ENCODE measurements at places on chromosomes 12 and 14. TPM values are rescaled to one million over a fixed set of nuclear protein-coding genes. Genes with fewer than 3 reads are reported as not detected.

ERGIC2 gene
- 43.7 TPM for total RNA-seq

KRT71 gene
- total RNA-seq = not detected

CRACR2A gene
- total RNA-seq = 22.7 TPM

HOXC5 gene
- not detected for total RNA-seq

PDZRN4 gene
- not detected for total RNA-seq

RAPGEF3 gene
- 5.0 TPM for total RNA-seq

DNA sequence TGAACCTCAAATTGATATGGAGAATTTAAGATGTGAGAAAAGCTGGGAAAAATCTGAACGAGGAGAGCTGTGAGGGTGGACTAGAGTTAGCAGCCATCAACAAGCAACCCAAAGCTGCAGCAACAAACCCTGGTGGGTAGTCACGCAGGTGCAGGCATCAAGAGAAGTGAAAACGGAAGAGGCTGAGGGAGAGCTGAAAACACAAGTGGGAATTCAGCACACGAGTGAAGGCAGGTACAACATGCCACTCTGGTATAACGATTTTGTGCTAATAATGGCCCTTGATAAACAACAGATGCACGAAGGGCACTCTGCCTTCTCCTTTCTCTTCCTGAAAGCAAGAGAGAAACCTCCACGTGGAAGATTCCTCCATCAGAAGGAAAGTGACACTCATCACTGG, 11.5 kb downstream of the TCL1B start:
- DNase-seq = no peak

DNA sequence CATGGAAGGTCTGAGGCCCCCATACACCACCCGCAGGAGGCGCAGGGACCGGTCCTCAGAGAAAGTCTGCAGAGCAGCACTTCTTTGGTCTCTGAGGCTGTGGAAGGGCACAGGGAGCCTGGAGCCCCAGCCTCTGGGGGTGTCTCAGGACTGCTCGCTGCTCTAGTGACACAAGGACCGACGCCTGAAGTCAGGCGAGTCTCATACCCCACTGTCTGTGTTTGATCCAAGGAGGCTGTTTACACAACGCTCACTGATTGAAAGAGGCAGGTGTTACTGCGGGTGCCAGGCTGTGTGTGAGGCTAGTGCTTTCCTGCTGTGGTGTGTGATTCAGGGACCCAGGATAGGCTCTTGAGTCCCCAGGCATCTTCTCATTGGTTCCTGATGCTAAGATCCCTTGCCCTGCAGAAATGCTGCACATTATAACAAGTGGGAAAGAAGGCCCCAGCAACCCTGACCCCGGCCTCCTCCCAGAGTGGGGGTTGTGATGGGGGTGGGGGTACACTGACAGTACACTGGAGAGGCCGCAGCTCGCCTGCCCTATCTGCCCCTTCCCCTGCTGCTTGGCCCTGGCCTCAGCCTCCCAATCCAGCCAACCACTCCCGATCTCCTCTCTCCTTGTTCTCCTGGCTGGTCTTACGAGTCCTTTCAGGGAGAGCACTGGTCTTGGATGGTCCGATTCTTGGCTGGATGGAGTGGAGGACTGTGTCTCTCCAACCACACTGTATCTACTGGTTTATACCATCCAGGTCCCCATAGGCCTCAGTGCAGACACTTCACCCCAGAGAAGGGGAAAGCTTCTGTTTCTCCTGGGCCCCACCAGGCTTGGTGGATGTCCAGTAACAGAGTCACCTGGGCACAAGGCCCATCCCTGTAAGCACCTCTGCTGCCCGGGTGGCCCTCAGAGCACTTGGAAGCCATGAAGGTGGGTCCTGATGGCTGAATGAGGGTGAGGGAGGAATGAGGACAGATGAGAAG, 6.6 kb downstream of the CACNA2D4 start:
- DNase-seq = no peak

DNA sequence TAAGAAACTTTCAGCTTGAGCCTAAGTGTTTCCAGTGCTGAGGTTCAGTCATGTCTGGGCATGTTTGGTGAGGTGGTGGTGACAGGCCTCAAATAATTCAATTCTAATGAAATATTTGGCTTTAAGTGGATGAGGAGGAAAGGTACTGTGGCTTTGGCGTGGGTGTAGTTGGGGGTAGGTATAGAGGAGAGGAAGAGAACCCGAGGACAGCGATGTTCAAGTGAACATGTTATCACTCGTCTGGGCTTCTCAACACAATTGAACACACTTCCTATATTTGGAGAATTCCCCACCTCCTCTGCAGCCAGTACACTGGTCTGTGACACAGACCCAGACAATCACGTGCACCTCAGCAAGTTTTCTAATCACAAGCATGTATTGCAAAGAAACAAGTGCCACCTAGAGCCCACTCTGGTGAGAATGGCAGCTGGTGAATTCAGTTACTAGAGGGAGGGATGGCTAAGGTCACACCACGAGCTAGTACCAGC, 53.0 kb downstream of the IFNG-AS1 start:
- DNase-seq = no peak

DNA sequence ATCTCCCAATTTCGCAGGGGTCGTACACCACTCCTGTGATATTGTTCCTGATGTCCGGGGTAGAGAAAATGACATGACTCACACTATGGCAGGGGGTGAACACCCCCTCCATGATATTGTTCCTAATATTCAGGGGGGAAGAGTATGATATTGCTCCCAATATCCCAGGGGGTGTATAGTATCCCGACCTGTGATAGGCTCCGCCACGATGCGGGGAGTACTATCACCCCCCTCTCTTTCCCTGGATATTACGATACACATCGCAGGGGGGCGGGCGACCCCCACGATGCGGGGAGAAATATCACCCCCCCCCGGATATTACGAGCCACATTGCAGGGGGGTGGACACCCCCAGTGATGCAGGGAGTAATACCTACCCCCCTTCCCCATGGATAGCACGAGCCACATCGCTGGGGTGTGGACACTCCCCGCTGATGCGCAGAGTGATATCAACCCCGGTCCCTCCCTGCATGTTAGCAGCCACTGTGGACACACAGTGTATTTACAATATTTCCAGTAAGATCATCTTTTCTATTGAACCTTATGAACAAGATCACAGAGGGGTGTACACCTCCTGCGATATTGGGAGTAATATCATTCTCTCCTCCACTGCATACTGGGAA, 17.7 kb downstream of the SMIM41 start:
- DNase-seq = no peak

GRCh38 chr12:68317047-68317667, 15.0 kb downstream of the MDM1 start:
- DNase-seq = no peak

DNA sequence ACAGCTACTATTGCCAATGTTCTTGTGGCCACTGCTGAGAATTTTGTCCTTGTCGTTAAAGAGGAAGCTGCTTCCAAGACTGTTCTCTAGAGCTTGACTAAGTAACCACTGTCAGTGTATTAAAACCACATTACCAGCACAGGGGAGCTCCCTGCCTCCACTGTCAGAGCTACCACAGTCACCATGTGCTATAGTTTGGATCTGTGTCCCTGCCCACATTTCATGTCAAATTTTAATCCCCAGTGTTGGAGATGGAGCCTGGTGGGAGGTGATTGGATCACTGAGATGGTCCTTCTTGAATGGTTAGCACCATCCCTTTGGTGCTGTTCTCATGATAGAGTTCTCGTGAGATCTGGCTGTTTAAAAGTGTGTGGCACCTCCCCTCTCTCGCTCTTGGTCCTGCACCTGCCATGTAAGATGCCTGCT, 23.2 kb upstream of the RAP1B start:
- no peak for DNase-seq

- no peak for DNase-seq
Measured at GRCh38 chr14:69763761-69764510, 3.0 kb upstream of the SRSF5 start.

DNA sequence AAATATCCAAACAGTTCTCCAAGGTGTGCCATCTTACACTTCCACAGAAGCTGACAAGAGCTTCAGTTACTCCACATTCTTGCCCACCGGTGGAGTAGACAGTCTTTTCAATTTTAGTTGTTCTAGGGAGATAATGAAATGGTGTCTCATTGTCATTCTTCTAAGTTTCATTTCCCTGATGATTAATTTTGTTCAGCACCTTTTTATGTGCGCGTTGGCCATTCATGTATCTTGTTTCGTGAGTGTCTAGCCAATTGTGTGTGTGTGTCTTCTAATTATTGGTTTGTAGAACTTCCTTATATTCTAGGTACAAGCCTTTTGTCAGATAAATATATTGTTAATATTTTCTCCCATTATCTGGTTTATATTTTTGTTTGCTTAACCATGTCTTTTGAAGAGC, 63.1 kb downstream of the GLT1D1 start:
- no peak for DNase-seq

GRCh38 chr14:93185349-93185720, 218 bp downstream of the LYSET start:
- no peak for DNase-seq

GRCh38 chr12:87266305-87266704, 762.9 kb downstream of the C12orf50 start:
- no peak for DNase-seq

- no peak for DNase-seq
Measured at GRCh38 chr14:77889971-77890442, 90.1 kb downstream of the ADCK1 start.

GRCh38 chr12:24742378-24742777, 206.5 kb downstream of the BCAT1 start:
- DNase-seq = peak; percentile 29

DNA sequence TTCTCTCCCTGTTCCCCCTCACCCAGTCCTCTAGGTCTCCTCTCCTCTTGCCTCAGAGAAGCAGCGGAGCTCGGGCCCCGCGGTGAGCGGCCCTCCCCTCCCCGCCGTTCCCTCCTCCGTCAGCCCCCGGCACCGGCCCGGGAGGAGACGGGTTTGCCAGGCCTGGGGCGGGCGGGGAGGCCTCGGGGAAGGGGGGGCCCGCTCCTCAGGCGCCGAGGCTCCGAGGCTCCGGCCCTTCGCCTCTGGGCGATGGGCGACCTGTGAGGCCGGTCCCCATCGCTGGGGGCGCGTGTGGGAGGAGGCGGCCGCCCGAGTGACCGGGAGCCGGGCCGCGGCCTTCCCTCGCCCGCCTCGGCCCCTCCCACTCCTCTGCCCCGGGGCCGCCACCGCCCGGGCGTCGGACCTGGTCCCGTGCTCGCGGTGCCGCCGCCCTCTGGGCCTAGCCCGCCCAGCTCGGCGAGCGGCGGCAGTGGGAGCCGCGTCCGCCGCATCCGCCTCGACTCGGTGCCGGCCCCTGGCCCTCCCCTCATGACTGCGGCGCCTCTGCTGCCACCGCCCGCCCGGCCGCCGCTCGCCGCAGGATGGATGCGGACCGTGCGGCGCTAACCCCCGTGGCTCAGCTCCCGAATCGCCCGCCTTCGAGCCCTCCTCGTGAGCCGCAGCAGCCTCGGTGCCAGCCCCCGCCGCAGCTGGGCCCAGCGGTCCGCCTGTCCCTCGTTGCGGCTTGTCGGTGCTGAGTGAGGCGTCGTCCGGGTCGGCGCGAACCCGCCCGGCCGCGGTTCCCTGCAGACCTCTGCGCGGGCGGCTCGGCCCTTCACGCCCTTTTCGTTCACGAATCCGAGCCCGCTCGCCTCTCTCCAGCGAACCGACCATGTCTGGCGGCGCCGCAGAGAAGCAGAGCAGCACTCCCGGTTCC, 574 bp downstream of the WNK1 start:
- peak; percentile 55 for DNase-seq

DNA sequence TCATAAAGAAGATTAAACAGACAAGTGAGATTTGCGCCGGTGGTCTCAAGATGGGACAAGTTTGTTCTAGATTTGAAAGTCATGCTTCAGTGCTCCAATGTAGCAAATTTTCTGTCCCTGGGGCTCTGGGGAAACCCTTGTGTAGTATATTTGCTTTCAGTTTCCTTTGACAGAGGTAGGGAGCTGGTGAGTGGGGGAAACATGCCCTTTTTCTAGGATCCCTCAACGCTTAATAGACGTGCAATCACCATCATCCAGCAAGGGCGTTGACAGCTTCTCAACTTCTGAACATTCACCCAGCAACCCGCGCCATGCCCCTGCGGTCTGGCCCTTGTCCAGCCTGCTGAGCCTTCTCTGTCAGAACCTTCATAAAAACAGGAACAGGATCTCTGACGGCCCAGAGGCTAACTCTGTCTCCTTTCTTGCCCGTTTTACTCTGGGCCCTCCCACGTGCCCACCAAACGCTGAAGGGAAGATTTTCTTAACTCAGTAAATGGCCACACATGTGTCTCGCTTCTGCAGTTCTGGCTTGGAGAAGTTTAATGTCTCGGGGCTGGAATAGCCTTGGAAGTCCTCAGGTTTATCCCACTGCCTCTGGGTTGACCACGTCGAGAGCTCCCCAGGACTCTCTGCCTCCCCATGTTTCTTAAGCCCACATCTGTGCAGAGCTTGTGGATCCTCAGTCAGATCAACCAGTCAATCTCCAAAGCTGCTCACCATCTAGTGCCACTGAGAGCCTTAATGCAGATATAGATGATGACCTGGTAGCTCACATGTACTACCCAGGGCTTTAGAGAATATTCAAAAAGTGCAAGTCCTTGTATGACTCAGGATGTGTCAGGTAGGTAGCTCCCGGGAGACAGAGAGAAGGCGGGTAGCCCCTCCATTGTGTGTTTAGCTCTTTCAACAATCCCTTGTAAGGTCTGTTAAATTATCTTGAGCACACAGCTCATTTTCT, 58.1 kb upstream of the CCND2 start:
- DNase-seq = peak; percentile 60

- DNase-seq = no peak
Measured at GRCh38 chr12:105459760-105460330, 129.4 kb downstream of the C12orf75 start.

- no peak for DNase-seq
Measured at GRCh38 chr14:75636100-75636692, 24.5 kb downstream of the ERG28 start.

- DNase-seq = no peak
Measured at GRCh38 chr12:114764510-114764909, 80.5 kb upstream of the TBX3 start.

DNA sequence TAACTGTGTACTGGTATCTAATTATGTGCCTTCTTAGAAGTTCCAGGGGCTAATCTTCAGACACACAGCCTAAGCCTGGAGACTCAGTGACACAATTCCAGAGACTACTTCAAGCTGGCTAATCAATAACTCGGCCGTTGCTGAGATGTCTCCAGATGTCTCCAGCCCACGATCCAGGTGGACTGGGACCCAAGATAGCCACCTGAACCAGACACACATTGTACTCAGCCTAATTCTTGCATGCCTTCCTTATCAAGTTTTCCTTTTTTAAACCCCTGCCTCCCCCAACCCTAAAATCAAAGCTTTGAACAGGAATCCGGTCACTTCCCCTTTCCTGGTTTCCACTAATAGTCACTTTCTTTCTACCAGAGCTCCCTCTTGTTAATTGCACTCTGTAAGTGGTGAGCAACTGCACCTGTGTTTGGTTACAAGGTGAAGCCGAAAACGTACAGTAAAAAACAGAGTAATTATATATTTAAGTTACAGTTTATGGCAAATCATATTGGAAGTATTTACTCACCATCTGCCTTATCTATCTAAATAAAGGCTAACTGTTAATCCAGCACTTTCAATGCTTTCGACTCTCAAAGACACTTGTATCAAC, 39.8 kb upstream of the PTGDR start:
- no peak for DNase-seq

GRCh38 chr14:29274890-29275596, 508.5 kb downstream of the FOXG1 start:
- no peak for DNase-seq

- no peak for DNase-seq
Measured at GRCh38 chr14:102668291-102668873, 75.9 kb downstream of the RCOR1 start.
